Glutamatergic neuron (in vitro differentiated cells): ENCODE measurements at places on chromosomes 6 and 20. TPM values are rescaled to one million over a fixed set of nuclear protein-coding genes. Genes with fewer than 3 reads are reported as not detected.

The SLC17A9 gene
- 1.8 TPM for total RNA-seq

The ERVFRD-1 gene
- total RNA-seq = not detected

The HLA-DRB1 gene
- 0.34 TPM for total RNA-seq

The ABHD16B gene
- total RNA-seq = not detected

GRCh38 chr6:167230288-167230687 lies 60.8 kb upstream of the UNC93A start:
- DNase-seq = no peak

- no peak for DNase-seq
These were observed 152.1 kb downstream of the PLCB4 start for GRCh38 chr20:9220874-9221547.

DNA sequence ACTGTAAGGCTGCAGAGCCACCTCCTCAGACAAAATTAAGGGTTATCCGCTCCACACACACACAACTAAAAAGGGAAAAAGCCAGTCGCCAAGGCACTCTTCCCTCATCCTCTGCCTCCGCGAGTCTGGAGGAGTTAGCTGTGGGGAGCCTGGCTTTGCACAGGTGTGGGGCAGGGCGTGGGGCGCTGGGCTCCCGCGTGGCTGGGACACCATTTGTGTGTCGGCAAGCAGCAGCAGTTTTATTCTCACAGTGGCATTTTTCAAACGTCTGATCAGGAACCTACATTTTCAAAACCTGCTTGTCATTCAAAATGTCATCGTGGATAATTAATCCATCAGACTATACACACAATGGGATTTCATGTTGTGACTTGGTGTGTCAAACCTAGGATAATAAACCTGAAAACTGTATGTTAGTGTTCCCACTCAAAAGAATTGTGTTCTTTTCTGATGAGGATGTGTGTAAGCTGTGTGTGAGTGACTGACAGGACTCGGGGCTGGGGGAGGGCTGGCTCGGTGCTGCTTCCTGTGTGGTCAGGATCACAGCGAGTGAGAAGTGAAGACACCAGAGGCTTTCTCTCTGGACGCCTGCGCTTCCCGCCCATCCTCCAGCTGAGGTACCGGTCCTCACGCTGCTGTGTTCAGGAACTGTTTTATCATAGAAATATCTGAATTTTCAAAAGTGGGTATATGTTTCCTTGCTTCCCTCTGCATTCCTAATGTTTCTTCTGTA lies 83.1 kb downstream of the IRF4 start:
- DNase-seq = no peak

DNA sequence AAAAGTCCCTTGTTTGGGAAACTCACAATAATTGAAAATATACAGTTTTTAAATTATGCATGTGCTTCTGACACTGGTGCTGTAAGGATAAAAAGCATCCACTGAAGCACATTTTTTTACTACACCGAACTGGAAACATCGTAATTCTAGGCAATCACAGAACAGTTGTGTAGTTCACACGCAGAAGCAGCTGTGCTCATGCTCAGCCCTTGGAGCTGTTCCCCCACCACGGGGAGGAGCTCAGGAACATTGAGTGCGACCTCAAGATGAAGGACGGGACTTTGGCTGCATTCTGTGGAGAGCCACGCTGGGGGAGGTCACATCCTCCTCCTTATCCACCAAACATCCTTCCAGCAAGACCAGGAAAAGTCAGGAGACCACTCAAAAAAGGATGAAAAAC lies 466.3 kb upstream of the CDH4 start:
- DNase-seq = no peak

- DNase-seq = no peak
These were observed 816.9 kb downstream of the DHX35 start for GRCh38 chr20:39778847-39779604.

- DNase-seq = no peak
These were observed 48.5 kb upstream of the OLIG3 start for GRCh38 chr6:137542713-137543112.

DNA sequence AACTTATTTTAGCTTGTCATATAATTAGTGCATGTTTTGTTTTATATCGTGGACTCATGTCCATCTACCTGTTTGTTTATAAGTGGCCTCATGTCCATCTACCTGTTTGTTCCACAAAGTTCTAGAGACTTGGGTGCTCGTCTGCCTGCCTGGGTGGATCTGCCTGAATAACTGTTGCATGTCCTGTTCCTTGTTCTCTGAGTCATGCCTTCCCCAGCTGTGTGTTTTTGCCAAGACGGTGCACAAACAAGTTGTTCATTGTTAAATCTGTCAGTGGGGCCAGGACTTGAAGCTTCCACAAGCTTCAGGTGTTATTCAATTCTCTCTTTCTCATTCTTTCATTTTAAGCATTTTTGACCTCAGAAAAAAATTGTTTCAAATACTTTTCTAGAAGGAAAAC lies 358.0 kb upstream of the CITED2 start:
- no peak for DNase-seq

GRCh38 chr6:145547594-145548335 lies 187.6 kb downstream of the EPM2A start:
- no peak for DNase-seq

DNA sequence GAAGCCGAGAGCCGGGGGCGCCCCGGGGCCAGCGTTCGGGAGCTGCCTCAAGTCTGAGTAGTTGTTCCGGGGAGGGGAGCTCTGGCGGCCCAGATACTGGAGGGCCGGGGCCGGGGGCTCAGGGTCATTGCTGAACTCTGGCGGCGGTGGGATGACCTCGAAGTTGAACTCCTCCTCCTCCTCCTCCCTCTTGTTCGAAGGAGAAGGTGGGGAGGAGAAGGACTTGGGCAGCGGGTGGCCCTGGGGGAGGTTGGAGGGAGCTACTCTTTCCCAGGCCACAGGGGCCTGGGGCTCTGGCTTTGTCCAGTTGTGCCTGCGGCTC lies 37.7 kb downstream of the C6orf132 start:
- DNase-seq = peak; percentile 28

DNA sequence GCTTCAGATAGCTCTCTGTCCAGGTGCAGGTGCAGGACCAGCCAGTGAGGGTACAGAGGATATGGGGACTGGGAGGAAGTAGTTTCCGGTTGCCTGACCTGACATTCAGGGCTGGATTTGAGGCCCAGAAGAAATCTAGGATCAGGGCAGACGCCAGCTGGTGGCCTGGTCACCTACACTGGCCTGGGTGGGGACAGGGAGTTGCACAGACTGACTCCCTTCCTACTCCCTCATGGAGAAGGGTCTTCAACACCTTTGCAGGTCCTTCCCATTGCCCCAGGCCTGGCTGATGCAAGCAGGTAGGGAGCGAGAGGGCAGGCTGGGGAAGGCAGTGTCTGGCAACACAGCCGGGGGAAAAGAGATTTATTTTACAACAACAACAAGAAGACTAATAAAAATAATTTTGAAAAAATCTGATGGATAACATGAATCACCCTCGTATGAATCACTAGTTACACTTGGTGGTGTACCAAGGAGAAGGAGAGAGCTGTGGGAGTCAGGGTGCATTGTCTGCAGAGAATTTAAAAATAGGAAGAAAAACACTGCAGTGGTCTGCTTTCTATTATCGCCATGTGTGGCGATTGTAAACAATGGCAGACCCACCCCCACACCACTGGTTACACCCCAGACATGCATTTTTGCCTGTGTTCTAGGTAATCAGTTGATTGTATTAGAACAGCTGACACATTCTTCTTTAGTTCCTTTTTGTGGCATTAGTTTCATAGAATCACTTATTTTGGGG lies 62.3 kb upstream of the SNX9 start:
- DNase-seq = no peak

DNA sequence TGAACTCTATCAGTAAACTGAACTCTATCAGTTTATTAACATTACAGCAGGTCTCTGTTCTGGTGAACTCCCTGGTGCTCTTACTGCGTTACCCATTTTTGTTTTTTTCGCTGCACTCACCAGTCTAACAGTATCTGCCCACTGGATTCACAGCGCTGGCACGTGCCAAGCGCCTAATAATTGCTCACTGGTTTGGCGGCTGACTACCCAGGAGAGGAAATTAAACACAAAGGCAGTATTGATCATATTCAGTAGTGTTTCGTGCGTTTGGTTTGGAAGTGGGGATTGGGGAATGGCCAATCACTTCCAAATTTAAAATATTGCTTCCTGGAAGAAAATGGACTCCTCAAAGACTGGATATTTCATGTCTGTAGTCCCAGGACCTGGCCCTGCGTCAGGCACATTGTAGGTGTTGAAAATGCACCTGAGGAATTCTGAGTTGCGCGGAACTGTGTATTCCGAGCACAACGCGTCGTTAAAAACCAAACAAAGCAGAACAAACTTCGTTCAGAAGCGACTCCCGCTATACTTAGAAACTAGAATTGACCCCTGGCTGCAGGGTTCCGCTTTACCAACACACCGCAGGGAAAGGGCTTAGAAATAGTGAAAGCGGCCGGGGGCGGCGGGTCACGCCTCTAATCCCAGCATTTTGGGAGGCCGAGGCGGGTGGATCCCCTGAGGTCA lies 1.1 kb upstream of the RPS12 start:
- no peak for DNase-seq
